ENCODE measurements at places on chromosomes 11 and 22.
A peak's percentile ranks its signal among the peaks of the same experiment; 100 is the strongest.

DNA sequence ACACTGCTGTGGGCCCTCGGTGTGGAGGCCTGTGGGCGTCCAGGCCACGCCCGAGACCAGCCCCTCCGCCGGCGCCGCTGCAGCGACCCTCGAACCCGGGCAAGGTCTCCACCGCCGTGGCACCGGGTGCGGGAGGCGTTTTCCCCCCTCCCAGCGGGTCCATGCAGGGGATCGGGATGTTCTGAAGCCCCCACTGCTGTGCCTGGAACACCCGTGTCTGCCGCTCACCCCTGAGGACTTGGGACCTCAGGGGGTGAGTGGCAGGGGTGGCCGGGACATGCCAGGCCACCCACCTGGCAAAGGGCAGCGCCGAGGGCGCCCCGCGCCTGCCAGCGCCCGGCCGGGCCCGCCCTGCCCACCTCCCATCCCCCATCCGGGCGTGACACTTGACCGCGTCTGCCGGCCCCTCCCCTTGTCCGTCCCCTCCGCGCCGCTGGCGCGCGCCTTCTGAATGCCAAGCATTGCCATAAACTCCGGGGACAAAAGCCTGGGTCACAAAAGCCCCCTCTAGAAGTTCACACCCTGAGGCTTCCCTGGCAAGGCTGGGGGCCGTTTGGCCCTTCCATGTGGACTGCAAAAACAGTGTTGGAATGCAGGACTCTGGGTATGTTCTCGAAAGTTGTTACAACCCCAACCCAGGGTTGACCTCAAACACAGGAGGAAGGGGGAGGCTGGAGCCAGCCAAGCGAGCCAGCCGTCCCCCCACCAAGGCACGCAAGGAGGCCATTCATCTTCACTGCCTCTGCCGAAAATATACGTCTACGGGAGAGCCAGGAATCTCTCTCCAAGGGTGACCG lies 819 bp upstream of the KCNQ1OT1 start:
- DNase-seq = no peak

DNA sequence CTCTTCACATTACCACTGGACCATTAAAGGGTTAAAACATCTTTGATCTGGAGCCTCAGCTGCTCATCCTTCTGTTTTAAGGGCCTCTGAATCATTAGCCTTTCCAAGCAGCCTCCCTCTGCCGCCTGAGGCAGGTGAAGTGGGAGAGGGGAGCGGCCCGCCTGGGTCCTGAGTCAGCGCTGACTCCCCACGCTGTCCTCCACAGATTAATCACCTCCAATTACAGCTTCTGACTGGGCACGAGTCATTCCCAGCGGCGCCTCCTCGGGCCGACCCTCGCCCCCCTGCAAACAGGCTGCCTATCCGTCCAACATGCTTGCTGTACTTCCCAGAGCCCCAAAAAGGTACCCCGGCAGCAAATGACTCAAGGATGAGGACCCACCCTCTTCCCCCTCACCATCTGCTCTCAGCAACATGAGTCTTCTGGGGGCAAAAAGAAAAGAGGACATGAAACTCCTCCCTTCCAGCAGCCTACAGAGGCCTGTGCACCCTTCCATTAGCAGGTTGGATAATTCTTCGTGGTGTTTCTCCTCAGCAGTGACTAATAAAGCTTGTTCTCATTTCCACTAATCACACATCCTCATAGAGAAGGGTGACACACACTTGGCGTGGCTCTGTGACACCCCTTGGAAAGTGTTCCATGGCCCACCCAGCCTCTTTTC lies 44.3 kb upstream of the JAM3 start:
- no peak for DNase-seq

- DNase-seq = no peak
These were observed 86.3 kb downstream of the SNX19 start for GRCh38 chr11:130829920-130830511.

- DNase-seq = no peak
These were observed 23.7 kb upstream of the ARFGAP3 start for GRCh38 chr22:42880815-42881214.

GRCh38 chr11:17021511-17021910 lies 7.3 kb upstream of the PLEKHA7 start:
- no peak for DNase-seq

- DNase-seq = no peak
These were observed 6.0 kb downstream of the KBTBD4 start for GRCh38 chr11:47572715-47573255.

GRCh38 chr11:94581926-94582325 lies 14.8 kb downstream of the PIWIL4 start:
- DNase-seq = no peak

GRCh38 chr11:125626288-125626950 lies 1.5 kb downstream of the CHEK1 start:
- no peak for DNase-seq

DNA sequence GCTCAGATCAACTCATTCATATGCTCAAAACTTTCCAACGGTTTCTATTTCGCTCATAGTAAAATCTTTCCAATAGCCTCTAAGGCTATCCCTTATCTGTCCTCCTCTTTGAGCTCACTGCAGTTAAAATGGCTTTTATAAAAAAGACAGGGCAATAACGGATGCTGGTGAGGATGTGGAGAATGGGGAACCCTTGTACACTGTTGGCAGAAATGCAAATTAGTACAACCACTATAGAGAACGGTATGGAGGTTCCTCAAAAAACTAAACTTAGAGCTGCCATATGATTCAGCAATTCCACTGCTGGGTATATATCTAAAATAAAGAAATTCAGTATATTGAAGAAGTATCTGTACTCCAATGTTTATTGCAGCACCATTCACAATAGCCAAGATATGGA lies 345.6 kb downstream of the DLG2 start:
- no peak for DNase-seq

DNA sequence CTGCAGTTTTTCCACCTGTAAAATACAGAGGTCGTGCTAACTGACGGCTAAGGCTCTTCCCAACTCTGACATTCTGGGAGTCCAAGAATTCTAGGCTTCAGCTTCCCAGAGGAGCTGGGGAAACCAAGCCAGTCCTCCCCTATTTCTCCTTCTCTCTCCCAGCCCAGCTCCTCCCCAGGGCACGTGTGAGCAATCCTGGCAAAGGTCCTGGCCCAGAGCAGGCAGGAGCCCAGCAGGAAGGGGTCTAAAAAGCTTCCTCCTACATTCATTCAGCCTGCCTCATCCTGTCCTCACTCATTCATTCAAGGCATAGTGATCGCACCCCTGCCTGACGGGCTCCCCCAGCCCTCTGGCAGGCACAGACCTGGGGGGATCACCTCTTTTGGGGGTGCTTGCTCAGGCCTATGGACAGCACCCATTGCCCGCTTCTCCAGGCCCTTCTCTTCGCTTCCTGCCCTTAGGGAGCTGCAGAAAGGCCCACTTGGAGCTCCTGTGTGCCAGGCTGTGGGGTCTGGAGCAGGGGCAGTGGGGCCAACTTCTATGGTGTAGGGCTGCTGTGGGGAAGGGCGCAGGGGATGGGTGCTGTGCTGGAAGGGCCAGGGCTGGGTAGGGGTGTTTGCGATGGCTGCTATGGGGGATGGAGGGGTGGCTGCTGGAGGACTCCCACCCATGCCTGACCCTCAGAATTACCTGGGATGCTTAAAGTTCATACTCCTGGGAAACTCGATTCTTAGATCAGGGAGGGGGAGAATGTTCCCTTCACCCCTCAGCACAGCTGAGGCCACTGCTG lies 9.8 kb downstream of the KCNC1 start:
- DNase-seq = no peak

DNA sequence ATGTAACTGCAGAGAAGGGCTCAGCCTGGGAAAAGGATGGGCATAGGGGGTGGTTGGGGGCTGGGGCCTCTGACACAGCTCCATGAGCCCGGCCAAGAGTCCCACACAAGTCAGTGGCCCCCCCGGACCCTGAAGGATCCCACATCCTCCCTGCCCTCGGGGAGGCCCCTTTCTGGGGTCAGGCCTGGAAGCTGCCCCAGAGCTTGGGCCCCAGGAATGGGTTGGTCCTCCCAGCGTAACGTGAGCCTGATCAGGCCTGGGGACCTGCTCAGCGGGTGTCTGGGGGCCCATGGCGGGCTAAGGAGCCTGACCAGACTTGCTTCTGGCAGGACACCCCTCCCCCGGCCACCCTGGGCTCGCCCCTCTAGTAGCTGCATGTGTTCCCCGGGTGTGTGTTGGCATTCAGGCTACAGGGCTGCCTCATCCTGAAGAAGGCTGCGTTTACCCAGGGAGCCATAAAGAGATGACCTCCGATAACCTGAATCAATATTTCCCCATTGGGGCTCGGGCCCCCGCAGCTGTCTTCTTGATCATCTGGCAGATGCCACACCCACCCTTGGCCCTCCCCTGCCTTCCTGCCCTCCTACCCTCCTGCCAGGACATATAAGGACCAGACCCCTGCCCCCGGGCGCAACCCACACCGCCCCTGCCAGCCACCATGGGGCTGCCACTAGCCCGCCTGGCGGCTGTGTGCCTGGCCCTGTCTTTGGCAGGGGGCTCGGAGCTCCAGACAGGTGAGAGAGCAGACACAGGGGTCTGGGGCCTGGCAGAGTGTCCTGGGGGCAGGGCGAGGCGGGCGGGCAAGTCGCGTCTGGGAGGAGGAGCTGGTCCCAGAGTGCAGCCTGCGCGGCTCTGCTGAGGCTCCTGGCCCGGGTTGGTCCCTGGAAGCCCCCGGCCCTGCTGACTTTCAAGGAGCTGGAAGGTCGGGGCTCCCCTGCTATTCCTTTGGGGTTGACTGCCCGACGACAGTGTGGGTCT lies at the start of gene MUC2:
TSS of gene MUC2 (plus strand) at position 631 of the 978 bp plus-strand sequence.
- DNase-seq = no peak

- DNase-seq = no peak
These were observed 24.1 kb downstream of the CUL5 start for GRCh38 chr11:108032800-108033199.

GRCh38 chr11:94925422-94926270 lies 47.7 kb downstream of the CWC15 start:
- no peak for DNase-seq

DNA sequence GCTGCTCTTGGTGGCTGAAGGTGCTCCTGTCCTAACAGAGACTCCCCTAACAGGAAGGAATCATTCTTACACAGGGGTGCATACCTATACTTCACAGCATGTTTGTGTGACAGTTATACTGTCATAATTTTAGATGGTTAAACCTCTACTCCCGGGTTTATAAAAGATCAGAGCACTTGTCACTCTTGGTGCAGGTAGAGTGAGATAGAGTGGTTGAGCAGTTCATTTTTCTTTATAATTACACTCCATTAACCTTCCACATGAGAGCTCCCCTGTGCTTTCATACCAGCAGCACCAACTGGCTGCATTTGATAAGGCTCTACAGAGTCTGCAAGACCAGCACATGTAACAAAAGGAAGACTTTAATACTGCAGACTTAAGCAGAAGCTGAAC lies 72.9 kb downstream of the LARGE2 start:
- no peak for DNase-seq

- DNase-seq = no peak
These were observed 84.9 kb downstream of the WNT7B start for GRCh38 chr22:45891996-45892621.

DNA sequence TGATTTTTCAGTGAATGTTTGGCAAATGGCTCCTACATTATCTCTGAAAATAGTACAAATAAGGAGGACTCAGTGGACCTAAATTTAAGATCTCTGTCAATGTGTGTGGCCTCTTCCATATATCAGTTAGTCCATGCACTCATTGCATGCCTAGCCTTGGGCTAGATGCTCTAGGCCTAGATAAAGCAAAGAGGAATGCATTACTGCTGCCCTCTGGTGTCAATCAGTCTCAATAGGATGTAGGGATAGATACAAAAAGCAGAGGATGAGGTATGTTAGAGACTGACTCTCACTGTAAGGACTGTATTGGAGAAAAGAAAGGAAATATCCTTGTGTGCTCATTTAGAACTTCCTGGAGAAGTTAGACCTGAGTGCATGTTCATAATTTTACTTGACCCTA lies 42.0 kb downstream of the MS4A2 start:
- DNase-seq = no peak

- DNase-seq = no peak
These were observed 2.8 kb upstream of the KDELR3 start for GRCh38 chr22:38464992-38465672.

- peak; percentile 91 for DNase-seq
These were observed 756.8 kb downstream of the NTM start for GRCh38 chr11:132126973-132127899.

- DNase-seq = no peak
These were observed 8.5 kb upstream of the DENND5A start for GRCh38 chr11:9273376-9274336.

GRCh38 chr11:120517390-120517761 lies 5.8 kb downstream of the GRIK4 start:
- no peak for DNase-seq

GRCh38 chr22:36166518-36167220 lies 6.1 kb upstream of the APOL3 start:
- DNase-seq = no peak

DNA sequence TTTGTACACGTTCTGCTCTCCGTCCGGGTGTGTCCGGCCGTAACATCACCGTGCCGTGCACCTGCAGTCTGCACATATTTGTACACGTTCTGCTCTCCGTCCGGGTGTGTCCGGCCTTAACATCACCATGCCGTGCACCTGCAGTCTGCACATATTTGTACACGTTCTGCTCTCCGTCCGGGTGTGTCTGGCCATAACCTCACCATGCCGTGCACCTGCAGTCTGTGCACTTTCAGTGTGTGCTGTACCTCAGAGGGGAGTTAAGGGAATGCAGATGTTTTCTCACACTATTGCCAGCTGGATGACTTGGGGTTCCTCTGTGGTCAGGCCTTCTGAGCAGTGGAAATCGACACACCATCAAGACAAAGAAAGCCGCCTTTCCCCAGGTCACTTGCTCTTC lies 4.2 kb downstream of the TTLL8 start:
- DNase-seq = no peak

- no peak for DNase-seq
These were observed 510.4 kb downstream of the NELL1 start for GRCh38 chr11:21179770-21180169.

- no peak for DNase-seq
These were observed 254.3 kb upstream of the SESN3 start for GRCh38 chr11:95485115-95485900.

- peak; percentile 75 for DNase-seq
These were observed 47.5 kb upstream of the CDON start for GRCh38 chr11:126109941-126110731.

DNA sequence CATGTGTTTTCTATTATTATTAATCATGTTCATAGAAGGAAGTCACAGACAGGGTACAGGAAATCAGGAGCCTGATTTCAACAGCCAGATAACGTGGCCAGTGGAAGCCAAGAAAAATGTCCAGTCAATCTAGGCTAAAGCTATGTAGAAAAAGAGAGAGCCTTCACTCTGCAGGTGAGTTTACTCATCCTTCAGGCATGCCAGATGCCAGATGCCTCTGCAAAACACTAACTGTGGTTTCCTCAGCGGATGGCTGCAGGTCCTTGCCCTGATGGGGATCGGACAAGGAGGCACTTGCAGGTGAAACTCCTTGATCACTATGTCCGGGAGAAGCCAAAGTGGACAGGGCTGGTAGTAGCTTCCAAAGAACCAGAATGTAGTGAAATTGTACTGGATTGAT lies 962.3 kb upstream of the RAG2 start:
- no peak for DNase-seq

GRCh38 chr11:76244316-76244851 lies 38.1 kb upstream of the WNT11 start:
- no peak for DNase-seq

- no peak for DNase-seq
These were observed 47.0 kb upstream of the SUSD2 start for GRCh38 chr22:24134090-24134846.

- no peak for DNase-seq
These were observed 6.3 kb downstream of the KCNJ1 start for GRCh38 chr11:128860571-128861361.

Data from cerebellar nuclear complex (tissue), 1 donor.